H54 (cell line): ENCODE measurements at places on chromosomes 3 and 15.

GRCh38 chr15:67146875-67147381 is 81.5 kb downstream of the SMAD3 start:
- DNase-seq, result peak; percentile 49

GRCh38 chr15:33678176-33678575 is 290.1 kb upstream of the CHRM5 start:
- no peak for DNase-seq

DNA sequence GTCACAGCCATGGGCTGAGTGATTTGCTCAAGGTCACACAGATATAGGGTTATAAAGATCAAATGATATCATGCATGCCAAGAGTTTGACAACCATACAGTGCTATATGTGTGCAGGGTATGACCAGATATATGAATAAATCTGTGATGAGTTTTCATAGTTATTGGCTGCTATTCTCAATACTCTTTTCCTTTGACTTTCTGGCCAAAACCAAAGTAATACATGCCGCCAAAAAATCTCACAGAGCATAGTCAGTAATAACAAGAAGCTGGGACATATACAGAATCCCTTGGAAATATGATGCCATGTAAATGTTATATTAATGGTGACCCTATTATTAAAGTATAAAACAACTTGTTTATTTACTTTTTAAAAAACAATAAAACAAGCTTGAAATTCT is 11.6 kb upstream of the TSC22D2 start:
- DNase-seq, result no peak

DNA sequence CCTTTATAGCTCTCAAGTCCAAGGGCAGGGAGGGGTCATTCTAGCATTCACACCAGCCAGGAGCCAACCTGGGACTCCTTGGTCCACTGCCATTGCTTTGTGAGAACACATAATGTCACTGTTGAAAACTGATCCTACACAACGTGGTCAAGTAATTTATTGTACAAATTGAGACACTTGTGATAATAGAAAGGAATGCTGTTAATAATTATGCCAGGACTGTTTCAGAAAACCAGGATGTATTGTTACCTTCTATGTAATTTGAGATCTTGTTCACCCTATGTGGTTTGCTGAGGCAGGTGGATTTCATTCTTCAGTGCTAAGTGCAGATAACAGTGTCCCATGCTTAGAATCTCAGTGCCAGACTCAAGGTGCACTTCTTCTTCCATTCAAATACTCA is 33.3 kb downstream of the TMCO5A start:
- no peak for DNase-seq

DNA sequence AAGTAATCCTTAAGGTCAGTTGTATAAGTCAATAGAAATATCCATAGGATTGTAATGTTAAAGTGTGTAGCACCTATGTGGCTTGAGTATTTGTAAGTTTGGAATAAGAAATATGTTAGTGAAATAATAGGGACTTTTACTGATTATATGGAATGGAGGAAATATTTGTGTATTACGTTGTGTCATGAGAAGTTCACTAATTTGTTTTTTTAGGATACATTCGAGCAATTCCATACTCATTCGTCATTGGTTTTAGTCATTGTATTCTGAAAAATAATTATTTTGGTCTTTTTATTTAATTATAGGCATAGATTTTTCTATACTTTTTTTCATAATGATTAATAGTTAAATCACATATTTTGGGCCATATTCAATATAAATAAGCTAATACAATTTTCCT is 21.0 kb downstream of the MBNL1 start:
- DNase-seq, result no peak

GRCh38 chr15:47961401-47962090 is 159.2 kb upstream of the SLC24A5 start:
- DNase-seq, result no peak

GRCh38 chr3:184316792-184317191 is 2.4 kb downstream of the EIF4G1 start:
- DNase-seq, result no peak

GRCh38 chr3:131804565-131805133 is 230.2 kb downstream of the CPNE4 start:
- no peak for DNase-seq

- peak; percentile 63 for DNase-seq
Observed at GRCh38 chr3:14461748-14462324, 59.4 kb downstream of the SLC6A6 start.

- no peak for DNase-seq
Observed at GRCh38 chr3:127107491-127108375, 85.2 kb upstream of the PRR23E start.

GRCh38 chr3:127777921-127778656 is 44.2 kb downstream of the MGLL start:
- DNase-seq, result no peak

DNA sequence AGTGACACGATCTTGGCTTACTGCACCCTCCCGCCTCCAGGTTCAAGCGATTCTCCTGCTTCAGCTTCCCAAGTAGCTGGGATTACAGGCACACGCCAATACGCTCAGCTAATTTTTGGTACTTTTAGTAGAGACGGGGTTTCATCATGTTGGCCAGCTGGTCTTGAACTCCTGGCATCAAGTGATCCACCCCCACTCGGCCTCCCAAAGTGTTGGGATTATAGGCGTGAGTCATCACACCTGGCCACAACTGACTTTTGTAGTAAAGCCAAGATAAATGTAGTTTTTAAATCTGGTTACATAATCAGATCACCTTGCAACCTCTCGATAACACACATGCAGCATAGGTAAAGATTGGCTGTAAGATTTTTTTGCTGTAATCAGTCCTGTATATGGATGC is 657.5 kb upstream of the DPPA4 start:
- DNase-seq, result no peak

DNA sequence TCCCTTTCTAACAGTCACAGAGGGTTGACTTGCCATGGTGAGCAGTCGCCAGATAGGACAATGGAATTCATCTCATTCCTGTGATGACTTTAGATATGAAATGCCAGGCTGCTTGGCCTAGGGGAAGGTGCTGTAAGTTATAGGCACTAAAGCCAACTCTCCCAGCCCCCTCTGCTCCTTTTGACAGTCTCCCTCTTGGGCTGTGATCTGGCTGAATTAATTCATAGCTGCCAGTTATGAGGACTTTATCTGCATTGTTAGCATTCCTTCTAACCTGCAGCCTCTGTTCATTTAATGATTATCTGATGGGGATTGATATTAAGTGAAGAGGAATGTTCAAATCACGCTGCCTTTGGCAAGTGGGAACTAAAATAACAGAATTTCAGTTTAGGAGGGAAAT is 427.1 kb upstream of the RASGRP1 start:
- no peak for DNase-seq

DNA sequence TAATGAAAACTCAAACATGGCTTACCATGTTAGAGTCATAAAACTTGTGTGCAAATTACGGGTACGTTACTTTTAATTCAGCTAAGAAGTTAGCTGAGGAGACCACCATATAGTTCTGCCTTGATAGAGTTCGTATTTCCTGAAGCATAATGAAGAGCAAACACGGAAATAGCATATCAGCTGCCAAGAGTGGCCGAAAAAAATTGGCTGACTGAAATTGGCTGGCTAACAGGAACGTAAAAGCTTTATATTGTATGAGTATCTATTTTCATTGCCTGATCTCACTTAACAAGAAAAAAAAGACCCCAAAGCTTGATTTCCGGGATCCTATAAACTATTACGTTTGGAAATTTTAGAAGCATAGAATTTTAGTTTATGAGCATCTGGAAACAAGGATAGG is 1222.9 kb downstream of the ZPLD1 start:
- no peak for DNase-seq

GRCh38 chr3:172396400-172396799 is 51.9 kb downstream of the GHSR start:
- no peak for DNase-seq

- DNase-seq, result no peak
Observed at GRCh38 chr3:35422836-35423601, 216.3 kb upstream of the ARPP21 start.

DNA sequence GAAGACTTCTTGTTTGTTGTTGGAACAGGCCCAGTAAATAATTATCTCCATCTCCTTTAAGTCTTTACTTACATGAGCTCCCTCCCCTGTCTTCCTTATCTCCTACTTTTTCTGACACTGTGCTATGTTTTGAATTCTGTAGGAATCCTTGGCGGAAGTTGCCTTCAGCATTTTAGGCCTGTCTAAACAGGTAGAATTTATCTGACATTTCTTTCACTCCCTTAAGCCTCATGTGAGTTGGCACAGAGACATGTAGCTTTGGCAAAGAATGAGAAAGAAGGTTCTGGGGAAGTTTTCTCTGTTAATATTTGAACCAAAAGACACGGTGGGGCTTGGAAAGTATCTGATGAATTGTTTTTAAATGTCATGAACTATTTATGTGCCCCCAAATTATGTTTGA is 8.1 kb downstream of the MCTP2 start:
- no peak for DNase-seq

- DNase-seq, result no peak
Observed at GRCh38 chr3:67593761-67594234, 60.6 kb downstream of the SUCLG2 start.

- no peak for DNase-seq
Observed at GRCh38 chr3:135260025-135260424, 465.0 kb downstream of the EPHB1 start.

DNA sequence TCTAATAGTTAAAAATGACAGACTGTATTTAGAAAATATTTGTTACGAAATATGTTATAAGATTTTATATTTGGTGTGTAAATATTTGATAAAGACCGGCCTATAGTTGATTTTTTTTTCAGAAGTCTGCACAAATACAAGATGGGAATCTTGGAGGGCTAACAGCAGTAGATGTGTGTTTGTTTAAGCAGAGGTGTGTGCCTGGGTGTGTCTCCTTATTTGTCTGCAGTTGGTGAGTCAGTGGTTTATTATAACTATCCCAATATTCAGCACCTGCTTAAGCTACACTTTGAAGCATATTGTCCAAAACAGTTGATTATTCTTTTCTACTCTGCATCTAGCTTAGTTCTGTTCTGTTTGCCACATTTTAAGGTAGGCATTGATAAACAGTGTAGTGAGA is 12.4 kb downstream of the GLCE start:
- no peak for DNase-seq

GRCh38 chr3:65605876-65606432 is 432.8 kb downstream of the MAGI1 start:
- no peak for DNase-seq

DNA sequence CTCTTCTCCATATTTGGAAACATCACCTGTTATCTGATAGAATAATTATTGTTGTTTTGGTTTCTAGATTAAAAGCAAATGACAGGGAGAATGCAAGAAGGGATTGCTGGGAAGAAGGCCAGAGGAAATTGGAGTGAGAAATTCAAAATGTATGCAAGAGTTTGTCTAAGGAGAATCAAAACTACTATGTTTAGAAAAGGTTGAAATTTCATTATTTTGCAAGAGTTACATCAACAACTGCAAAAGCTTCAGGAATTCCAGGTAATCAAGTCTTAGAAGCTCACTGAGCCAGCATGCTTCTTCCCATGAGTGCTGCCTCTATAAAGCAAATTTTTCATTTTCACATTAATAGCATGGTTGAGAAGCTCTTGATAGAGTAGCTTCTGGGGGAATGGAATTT is 177.2 kb upstream of the GBE1 start:
- DNase-seq, result no peak

DNA sequence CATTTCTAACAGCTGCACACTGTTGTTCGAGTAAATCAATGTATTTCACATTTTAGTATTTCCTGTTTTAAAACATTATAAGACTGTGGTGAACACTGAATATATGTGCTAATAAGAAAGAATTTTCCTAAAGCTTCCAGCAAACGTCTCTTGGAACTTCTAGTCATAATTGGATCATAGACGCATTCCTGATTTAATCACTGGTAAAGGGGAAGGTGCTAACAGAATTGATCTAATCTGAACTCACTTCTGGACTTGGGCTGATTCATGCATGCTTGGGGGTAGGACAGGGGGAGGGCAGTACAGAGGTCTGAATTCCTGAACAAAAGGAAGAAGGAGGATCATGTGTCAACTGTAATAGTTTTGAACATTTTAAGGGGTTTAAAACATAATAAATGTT is 7.3 kb upstream of the LEKR1 start:
- peak; percentile 50 for DNase-seq

DNA sequence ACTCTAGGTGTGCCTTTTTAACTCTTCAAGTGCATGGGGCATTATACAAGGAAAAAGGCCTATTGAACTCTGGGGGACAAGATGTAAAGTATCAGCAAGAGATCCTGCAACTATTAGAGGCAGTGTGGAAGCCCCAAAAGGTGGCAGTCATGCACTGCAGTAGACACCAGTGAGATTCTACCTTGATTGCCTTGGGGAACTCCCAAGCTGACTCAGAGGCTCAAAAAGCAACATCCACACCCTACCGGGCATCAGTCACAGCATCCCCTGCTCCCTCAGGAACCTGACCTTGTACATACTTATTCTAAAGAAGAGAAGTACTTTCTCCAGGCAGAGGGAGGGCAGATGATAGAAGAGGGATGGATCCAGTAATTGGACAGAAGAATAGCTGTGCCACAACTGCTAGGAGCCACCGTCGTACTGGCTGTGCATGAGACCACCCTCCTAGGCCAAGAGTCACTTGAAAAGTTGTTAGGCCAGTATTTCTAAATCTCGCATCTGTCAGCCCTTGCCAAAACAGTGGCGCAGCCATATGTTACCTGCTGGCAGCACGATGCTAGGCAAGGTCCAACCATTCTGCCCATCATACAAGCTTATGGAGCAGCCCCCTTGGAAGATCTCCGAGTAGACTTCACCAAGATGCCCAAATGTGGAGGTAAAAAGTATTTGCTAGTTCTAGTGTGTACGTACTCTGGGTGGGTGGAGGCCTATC is 523.1 kb upstream of the FRG2C start:
- DNase-seq, result no peak

GRCh38 chr15:77877869-77878577 is 199.5 kb downstream of the TBC1D2B start:
- DNase-seq, result no peak

DNA sequence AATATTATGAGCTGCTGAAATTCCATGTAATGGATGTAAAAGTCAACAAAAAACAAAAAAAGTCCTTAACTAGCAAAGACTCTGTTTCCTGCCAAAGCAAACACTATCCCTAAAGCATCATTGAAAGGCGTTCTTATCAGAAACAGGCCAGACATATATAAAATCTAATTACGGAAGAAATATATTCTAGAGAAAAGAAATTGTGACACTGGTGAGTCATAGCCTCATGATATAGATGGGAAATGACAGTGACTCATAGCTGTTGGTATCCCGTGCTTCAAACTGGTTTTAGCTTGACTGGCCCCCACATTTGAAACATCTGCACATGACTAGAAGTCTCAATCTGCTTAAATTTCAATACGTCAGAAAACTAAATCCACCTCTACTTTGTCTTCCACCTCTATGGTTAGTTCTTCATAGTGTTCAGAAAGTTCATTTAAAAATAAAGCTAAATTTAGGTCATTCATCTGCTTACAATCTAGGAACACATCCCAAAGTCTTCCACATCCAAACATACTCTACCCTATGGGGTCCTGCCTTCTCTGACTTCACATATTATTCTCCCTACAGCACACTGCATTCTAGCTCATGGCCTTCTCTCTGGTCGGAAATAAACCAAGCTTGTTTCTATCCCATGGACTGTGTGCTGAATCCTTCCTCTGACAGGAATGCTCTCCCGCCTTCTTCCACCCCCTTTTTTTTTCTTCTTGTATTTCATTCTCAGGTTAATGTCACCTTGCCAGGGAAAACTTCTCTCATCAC is 456.3 kb upstream of the ARRDC4 start:
- no peak for DNase-seq

- peak; percentile 65 for DNase-seq
Observed at GRCh38 chr3:42539871-42540714, 37.6 kb downstream of the VIPR1 start.

GRCh38 chr15:84778194-84778593 is 29.8 kb downstream of the ZNF592 start:
- no peak for DNase-seq
